ENCODE measurements at places on chromosomes 1 and 21.

GRCh38 chr1:27318596-27318995 is 3.4 kb upstream of the TMEM222 start:
- DNase-seq, result no peak

- no peak for DNase-seq
Observed at GRCh38 chr1:231493421-231494185, 34.9 kb upstream of the TSNAX start.

- no peak for DNase-seq
Observed at GRCh38 chr1:31019401-31019800, 46.1 kb downstream of the PUM1 start.

DNA sequence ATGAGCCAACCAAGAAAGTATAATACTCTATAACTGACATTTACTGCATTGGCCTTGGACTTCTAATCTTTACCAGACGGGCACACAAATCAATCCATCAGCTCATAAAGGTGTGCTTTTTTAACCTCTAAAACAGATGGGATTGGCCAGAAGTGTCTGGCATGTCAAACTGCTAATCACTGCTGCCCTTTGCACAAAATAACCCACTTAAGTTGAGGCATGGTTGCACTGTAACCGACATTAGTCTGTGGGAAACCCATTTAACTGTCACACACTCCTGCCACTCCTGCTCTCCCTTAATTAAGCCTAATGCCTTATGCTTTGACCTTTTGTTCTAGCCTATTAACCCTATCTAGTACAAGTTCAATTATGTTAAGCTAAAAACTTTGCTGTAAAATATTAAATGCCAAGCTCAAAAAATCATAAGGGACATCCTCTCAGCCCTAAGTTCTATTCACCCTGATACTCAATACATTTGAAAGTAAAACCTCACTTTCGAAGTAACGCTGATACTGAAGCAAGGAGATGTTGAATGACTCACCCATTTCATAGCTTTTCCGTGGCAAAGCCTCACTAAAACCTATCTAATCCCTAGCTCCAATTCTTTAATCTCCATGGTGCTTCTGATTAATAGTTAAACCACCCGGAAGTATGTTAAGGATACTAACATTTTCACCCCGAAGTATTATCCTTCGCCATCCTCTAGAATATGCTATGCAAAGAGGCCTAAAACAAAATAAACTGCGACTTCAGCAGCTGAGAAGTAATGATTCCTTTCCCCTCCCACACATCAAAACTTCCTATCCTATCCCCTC is 12.9 kb downstream of the NRIP1 start:
- DNase-seq, result no peak
